Cardiac muscle cell (in vitro differentiated cells and primary cell): ENCODE measurements at places on chromosomes 5 and 9. TPM values are rescaled to one million over a fixed set of nuclear protein-coding genes. Genes with fewer than 3 reads are reported as not detected.

DNA sequence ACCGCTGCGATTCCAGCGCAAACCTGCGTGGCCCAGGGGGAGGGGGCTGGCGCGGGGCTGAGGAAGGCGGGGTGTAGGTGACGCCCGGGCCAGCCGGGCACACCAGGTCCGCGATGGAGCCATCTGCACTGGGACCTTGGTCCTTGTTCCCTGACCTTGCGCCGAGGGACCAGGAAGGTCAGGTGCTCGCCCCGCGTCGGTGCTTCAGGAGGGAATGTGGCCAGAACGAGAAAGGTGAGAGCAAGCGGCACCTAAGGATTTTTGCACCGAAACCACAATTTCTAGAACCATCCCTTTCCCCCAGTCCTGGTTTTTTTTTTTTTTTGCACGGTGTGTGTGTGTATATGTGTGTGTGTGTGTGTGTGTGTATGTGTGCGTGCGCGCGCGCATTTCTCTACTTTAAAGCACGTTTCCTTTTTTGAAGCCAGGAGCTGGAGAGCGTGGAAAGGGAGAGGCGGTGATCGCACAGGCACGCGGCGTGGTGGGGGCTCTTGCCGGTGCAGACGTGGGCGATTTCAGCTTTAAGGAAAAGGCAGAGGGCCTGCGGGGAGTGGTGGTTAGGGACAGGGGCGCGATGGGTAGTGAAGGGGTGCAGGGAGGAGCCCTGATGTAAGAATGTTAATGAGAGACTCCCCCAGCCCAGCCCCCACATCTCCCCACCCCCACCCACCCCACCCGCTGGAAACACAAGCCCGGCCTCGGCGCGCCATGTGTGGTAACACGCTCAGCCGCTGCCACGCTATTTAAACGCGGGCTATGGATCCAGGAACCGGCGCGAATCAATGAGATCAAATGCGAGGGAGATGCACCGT is at the start of gene NPR3:
Gene NPR3 (plus strand): TSS at position 772 of the 812 bp plus-strand sequence. CDS start 456 bp downstream, outside the sequence.
- H3K36me3 ChIP-seq: no peaks in the 10 kb centered on the region
- peaks cover 93% of the 10 kb centered on the region for H3K27me3 ChIP-seq
- no peak within 1 kb of the TSS for H3K27ac ChIP-seq

Gene HAUS6
- 6.7 and 9.4 TPM in 2 replicates for total RNA-seq

DNA sequence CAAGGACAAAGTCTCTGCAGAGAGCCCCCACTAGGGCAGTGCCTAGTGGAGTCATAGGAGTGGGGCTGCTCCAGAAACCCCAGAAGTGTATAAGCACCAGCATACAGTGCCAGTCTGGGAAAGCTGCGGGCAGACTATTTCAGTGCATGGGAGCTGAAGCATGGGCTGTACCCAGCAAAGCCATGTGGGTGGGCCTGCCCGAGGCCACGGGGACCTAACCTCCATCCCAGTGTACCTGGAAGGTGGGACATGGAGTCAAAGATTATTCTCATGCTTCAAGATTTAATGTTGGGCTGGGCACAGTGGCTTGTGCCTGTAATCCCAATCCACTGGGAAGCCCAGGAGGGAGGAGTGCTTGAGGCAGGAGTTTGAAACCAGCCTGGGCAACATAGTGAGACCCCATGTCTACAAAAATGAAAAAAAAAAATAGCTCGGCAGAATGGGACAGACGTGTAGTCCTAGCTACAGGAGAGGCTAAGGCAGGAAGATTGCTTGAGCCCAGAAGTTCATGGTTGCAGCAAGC is 36.7 kb downstream of the PTPDC1 start:
- H3K4me1 ChIP-seq: no peaks in the 10 kb centered on the region
- H3K27ac ChIP-seq: no peak overlapping the region
- H3K36me3 ChIP-seq: no peaks in the 10 kb centered on the region
- no peak overlapping the region for H3K4me3 ChIP-seq
- no peak for DNase-seq

Gene CYSRT1
- total RNA-seq: 5.8 and 7.0 TPM in 2 replicates

Gene LCN15
- total RNA-seq: 0.32 and 0.77 TPM in 2 replicates

- no peak overlapping the region for H3K4me3 ChIP-seq
- no peak for DNase-seq
- H3K27ac ChIP-seq: no peak overlapping the region
- no peaks in the 10 kb centered on the region for H3K36me3 ChIP-seq
- no peaks in the 10 kb centered on the region for H3K4me1 ChIP-seq
Observed at GRCh38 chr9:93983875-93984274, 28.7 kb upstream of the BARX1 start.

Gene TNC
- 29.7 and 39.2 TPM in 2 replicates for total RNA-seq

GRCh38 chr5:16557477-16557876 is 59.3 kb downstream of the RETREG1 start:
- H3K27ac ChIP-seq: no peak overlapping the region
- H3K27me3 ChIP-seq: no peaks in the 10 kb centered on the region
- H3K4me1 ChIP-seq: peaks cover 1% of the 10 kb centered on the region
- H3K36me3 ChIP-seq: no peaks in the 10 kb centered on the region
- H3K4me3 ChIP-seq: no peak overlapping the region

- no peaks in the 10 kb centered on the region for H3K27me3 ChIP-seq
- peaks cover 6% of the 10 kb centered on the region for H3K4me1 ChIP-seq
- DNase-seq: no peak
- no peak overlapping the region for H3K27ac ChIP-seq
Observed at GRCh38 chr5:62718324-62718723, 139.7 kb downstream of the LRRC70 start.

GRCh38 chr5:59769041-59769360 is 124.5 kb downstream of the PDE4D start:
- no peak for DNase-seq
- no peak overlapping the region for H3K27ac ChIP-seq
- H3K4me1 ChIP-seq: no peaks in the 10 kb centered on the region
- H3K36me3 ChIP-seq: no peaks in the 10 kb centered on the region
- H3K27me3 ChIP-seq: peaks cover 32% of the 10 kb centered on the region
- peak overlapping the region; percentile 32 for H3K4me3 ChIP-seq

GRCh38 chr5:121500310-121500709 is 351.4 kb upstream of the FTMT start:
- no peaks in the 10 kb centered on the region for H3K36me3 ChIP-seq
- H3K4me1 ChIP-seq: peaks cover 13% of the 10 kb centered on the region
- H3K4me3 ChIP-seq: no peak overlapping the region
- no peaks in the 10 kb centered on the region for H3K27me3 ChIP-seq
- no peak overlapping the region for H3K27ac ChIP-seq
- no peak for DNase-seq

DNA sequence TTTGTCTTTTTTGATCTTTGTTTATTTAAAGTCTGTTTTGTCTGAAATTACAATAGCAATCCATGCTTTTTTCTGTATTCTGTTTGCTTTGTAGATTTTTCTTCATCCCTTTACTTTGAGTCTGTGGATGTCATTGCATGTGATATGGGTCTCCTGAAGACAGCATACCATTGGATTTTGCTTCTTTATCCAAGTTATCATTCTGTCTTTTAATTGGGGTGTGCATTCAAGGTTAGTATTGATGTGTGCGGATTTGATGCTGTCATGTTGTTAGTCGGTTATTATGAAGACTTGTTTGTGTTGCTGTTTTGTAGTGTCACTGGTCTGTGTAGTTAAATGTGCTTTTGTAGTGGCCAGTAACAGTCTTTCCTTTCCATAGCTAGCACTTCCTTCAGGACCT is 23.0 kb downstream of the POLK start:
- no peak overlapping the region for H3K4me3 ChIP-seq
- no peak overlapping the region for H3K27ac ChIP-seq
- no peaks in the 10 kb centered on the region for H3K4me1 ChIP-seq
- no peak for DNase-seq
- H3K27me3 ChIP-seq: no peaks in the 10 kb centered on the region

DNA sequence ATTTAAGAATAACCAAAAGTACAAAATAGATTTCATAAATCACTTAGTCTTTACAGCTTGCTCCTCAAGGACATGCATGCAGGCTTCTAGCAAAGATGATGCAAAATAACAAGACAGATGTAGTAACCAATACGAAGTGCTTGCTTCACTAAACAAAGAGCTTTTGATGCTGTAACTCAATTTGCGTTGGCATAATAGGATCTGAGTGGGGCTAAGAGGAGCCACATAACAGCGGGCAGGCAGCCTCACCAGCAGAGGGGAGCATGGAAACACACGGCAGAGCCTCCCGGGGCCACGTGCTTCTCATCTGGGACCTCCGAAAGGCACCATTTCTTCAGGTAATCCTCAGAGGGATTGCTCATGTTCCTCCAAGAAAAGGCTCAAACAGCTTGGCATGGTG is 139.7 kb downstream of the C5orf15 start:
- DNase-seq: no peak
- no peak overlapping the region for H3K4me3 ChIP-seq
- H3K27me3 ChIP-seq: no peaks in the 10 kb centered on the region
- no peaks in the 10 kb centered on the region for H3K36me3 ChIP-seq
- H3K4me1 ChIP-seq: peaks cover 22% of the 10 kb centered on the region
- H3K27ac ChIP-seq: no peak overlapping the region

Gene ZFP37
- total RNA-seq: 2.2 and 3.8 TPM in 2 replicates

DNA sequence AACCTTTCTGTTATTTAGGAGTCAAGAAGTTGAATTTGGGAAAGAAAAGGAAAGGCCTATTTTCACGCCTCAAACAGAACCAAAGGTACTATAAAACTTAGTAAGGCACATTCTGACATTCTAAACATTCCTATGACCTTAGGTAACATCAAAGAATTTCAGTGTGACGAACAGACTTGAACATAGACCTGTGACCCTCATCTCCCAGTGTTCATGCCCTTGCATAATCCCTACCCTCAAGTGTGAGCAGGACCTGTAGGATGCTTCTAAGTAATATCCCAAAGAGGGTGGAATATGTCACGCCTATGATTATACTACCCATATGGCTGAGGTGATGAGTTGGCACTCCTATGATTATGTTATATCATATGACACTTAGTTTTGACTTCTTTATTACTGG is 540.9 kb downstream of the KIF4B start:
- H3K36me3 ChIP-seq: no peaks in the 10 kb centered on the region
- H3K4me3 ChIP-seq: no peak overlapping the region
- no peaks in the 10 kb centered on the region for H3K27me3 ChIP-seq
- no peak for DNase-seq

GRCh38 chr9:98665501-98665900 is 43.2 kb downstream of the GABBR2 start:
- DNase-seq: no peak
- H3K27me3 ChIP-seq: no peaks in the 10 kb centered on the region
- no peaks in the 10 kb centered on the region for H3K4me1 ChIP-seq
- no peaks in the 10 kb centered on the region for H3K36me3 ChIP-seq

DNA sequence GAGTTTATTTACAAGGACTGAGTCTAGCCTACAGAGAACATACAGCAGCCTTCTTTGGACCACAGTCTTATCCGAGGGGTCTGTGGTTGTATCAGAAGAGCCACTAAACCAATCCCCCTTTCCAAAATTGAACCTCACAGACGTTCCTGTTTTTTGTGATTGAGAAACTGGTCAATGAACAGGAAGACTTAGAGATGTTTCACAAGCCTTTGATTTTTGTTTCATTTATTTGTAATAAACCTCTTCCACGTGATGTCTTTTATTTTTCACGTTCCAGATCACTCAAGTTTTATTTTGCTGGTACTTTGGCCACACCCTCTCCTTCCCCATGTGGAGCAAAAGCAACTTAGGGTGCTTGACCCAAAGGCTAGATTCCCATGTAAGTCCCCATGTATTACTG is 16.1 kb downstream of the CCT5 start:
- H3K27ac ChIP-seq: no peak overlapping the region
- no peaks in the 10 kb centered on the region for H3K27me3 ChIP-seq
- no peaks in the 10 kb centered on the region for H3K4me1 ChIP-seq
- no peak overlapping the region for H3K4me3 ChIP-seq
- peaks cover 33% of the 10 kb centered on the region for H3K36me3 ChIP-seq
- DNase-seq: no peak

DNA sequence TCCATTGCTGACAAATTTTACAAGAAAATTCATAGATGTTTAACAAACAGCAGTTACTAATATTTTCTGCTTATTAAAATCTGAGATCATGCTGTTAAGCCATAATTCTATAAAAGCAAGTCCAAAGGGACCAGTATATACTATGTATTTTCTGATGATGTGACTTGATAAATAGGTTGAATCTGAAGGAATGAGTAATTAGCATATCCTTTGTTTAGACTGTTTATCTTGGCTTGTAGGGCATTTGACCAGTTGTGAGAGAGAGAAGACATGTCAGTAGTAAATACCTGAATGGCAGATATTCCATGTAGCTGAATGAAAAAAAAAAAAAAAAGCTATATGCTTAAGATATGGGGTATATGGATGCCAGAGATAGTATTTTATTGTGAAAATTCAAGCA is 14.6 kb downstream of the CPEB4 start:
- peaks cover 22% of the 10 kb centered on the region for H3K4me1 ChIP-seq
- no peak overlapping the region for H3K4me3 ChIP-seq
- no peaks in the 10 kb centered on the region for H3K27me3 ChIP-seq
- no peaks in the 10 kb centered on the region for H3K36me3 ChIP-seq

- no peak for DNase-seq
- H3K27me3 ChIP-seq: peaks cover 23% of the 10 kb centered on the region
- no peaks in the 10 kb centered on the region for H3K36me3 ChIP-seq
Observed at GRCh38 chr9:93186215-93186945, 2.4 kb downstream of the WNK2 start.

DNA sequence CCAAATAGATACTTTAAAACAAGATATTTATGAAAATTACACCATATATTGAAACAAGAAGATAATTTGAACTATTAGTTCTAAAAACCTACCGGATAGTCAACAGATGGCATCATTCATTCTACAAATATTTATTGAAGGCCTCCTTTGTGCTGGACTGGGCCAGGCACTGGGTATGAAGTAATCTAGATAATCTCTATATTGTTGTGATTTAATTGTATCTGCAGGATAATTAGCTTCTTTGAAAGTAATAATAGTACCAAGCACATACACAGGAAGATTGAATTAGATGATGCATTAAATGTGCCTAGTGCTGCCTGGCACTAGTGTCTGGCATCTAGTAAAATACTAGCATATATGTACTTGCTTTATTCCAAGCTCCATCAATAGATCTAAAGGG is 735.2 kb upstream of the DMAC1 start:
- DNase-seq: no peak
- H3K4me3 ChIP-seq: no peak overlapping the region
- no peak overlapping the region for H3K27ac ChIP-seq

DNA sequence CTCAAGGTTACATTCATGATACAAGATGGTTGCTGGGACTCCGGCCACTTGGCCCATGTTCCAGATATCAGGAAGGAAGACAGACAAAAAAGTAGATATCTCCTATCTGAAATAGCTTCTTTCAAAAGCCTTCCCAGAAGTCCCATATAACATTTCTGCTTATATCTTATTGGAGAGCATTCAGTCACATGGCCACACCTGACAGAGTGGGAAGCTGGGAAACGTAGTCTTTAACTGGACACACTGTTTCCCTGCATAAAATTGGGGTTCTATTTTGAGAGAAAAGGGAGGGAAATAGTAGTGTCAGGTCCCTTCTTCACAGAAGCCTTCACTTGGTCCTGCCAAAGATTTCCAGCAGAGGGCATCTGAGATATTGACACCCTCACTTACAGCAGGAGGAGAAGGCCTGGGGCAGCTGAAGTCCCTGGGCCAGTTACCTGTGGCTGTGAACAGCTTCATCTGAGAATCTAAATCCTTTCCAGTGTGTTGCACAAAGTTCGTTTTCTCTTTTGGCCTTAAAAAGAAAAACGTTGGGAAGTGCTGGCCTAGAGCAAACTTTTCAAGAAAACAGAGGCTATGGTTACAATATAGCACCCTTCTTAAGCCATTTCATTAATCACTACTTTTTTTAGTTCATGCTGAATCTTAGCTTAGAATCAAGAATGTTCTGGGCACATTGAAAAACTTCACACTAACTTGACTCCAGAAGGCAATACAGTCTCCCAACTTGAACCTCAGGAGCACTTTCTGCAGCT is 33.5 kb downstream of the SPEF2 start:
- H3K27ac ChIP-seq: no peak overlapping the region
- DNase-seq: peak; percentile 39
- H3K4me1 ChIP-seq: no peaks in the 10 kb centered on the region
- no peaks in the 10 kb centered on the region for H3K27me3 ChIP-seq
- H3K36me3 ChIP-seq: no peaks in the 10 kb centered on the region

GRCh38 chr9:86402591-86402990 is 48.4 kb upstream of the TUT7 start:
- H3K27ac ChIP-seq: no peak overlapping the region
- H3K27me3 ChIP-seq: no peaks in the 10 kb centered on the region
- DNase-seq: no peak
- H3K4me1 ChIP-seq: peaks cover 5% of the 10 kb centered on the region
